ENCODE measurements at places on chromosomes 5 and 9.

- DNase-seq: peak; percentile 89
These were observed 616 bp upstream of the ENC1 start for GRCh38 chr5:74640954-74641734.

DNA sequence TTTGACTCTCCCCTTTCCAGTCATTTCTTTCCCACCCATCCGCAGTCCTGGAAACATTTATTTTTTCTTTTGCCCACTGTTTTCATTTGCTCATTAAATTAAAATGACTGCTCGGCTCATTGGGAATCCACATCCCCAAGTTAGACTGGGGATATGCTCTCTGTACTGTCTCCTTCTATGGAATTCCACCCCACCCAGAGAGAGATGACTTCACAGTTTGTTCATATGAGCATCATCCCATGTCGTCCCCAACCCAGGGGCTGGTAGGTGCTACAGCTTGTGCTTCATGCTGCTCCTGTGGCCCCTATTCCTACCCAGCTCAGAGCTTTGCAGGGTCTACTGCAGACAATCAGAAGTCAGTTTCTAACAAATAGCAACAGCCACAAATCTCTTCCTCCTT, 16.5 kb upstream of the RARS1 start:
- no peak for DNase-seq

DNA sequence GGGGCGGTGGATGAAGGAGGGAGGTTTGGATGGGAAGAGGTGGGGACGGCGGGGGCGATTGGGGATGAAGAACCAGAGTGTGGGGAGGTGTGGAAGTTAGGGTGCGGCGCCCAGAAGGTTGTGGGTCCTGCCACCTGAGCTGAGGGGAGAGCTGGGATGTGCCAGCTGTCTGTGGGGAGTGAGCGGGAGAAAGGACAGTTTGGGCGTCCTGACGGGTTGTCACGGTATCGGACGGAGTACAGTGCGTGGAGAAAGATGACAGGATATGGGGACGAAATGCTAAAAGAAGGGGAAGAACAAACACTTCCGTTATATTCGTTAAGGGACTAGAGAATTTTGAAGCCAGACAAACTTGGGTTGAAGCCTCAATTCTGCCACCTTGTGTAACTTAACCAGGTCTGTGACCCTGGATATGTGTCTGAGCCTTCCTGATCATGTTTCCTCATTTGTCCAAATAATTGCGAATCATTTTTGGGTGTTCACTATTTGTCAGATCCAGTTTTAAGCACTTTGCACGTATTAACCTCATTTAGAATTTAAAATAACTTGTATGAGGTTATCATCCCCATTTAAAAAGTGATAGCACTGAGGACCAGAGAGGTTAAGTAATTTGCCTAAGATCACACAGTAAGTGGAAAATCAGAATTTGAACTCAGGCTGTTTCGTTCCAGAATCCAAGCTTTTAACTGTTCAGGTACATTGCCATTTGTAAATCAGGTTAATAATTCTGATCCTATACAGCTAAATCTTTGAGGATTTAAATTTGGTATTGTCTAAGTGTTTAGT, 689 bp downstream of the CNTRL start:
- DNase-seq: peak; percentile 57

DNA sequence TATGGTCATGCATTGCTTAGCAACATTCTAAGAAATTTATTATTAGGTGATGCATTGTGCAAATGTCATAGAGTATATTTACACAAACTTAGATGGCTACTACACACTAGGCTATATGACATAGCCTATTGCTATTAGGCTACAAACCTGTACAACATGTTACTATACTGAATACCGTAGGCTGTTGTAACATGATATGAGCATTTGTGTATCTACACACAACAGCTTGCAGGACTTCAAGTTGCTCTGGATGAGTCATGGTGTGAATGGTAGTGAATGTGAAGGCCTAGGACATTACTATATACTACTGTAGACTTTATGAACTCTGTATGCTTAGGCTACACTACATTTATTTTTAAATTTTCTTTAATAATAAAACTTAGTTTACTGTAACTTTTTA, 107.2 kb upstream of the MAMDC2 start:
- peak; percentile 57 for DNase-seq

- DNase-seq: no peak
These were observed 96.2 kb downstream of the TRPM3 start for GRCh38 chr9:71025201-71025600.

Data from adipocyte (in vitro differentiated cells).